ENCODE measurements at places on chromosomes 16 and 17.
A peak's percentile ranks its signal among the peaks of the same experiment; 100 is the strongest.

DNA sequence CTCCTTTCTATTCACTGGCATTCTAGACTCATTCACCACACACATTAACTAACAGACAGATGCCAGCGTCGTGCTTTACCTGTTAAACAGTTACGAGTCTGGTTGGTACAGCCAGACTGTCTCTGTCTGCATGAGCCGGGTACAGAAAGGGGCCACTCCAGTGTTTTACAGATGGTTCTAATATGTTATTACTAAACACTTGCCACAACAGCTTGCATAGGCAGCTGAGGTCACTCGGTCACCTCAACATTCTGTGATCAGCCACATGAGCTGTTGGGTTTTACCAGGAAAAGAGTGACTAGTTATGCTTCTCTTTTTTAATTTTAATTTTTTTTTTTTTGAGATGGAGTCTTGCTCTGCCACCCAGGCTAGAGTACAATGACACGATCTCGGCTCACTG is 25.2 kb downstream of the CD300A start:
- H3K4me3 ChIP-seq, result no peak overlapping the region
- no peaks in the 10 kb centered on the region for H3K36me3 ChIP-seq
- DNase-seq, result no peak
- peaks cover 11% of the 10 kb centered on the region for H3K27me3 ChIP-seq

GRCh38 chr17:63420868-63421680 is 25.0 kb downstream of the CYB561 start:
- H3K4me3 ChIP-seq, result no peak overlapping the region
- H3K27ac ChIP-seq, result no peak overlapping the region
- no peaks in the 10 kb centered on the region for H3K4me1 ChIP-seq

- H3K4me3 ChIP-seq, result no peak overlapping the region
- DNase-seq, result no peak
- H3K4me1 ChIP-seq, result peaks cover 10% of the 10 kb centered on the region
- H3K36me3 ChIP-seq, result no peaks in the 10 kb centered on the region
These were observed 28.5 kb downstream of the TMEM132E start for GRCh38 chr17:34607917-34608316.

GRCh38 chr17:46942441-46943217 is 19.7 kb downstream of the GOSR2 start:
- H3K27ac ChIP-seq, result no peak overlapping the region
- H3K36me3 ChIP-seq, result no peaks in the 10 kb centered on the region
- peak; percentile 68 for DNase-seq
- H3K4me3 ChIP-seq, result no peak overlapping the region
- no peaks in the 10 kb centered on the region for H3K27me3 ChIP-seq

DNA sequence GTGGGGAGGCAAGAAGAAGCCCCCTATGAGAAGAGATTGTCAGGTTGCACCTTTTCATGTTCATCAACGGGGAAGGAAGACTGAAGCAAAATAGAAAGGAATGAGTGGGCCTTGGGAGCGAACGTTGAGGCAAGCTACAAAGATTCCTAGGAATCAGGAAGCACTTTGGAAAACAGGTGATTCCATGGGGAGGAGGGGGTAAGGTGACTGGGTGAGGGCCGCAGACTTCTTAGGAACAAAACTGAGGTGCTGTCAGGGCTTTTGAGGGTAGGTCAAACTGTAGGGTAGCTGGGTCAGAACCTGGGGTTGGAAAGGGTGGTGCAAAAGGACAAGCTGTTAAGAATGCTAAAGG is 528 bp downstream of the ITFG1 start:
- H3K27me3 ChIP-seq, result no peaks in the 10 kb centered on the region
- peak overlapping the region; percentile 97 for H3K27ac ChIP-seq
- peaks cover 24% of the 10 kb centered on the region for H3K4me1 ChIP-seq
- peak overlapping the region; percentile 78 for H3K4me3 ChIP-seq
- H3K36me3 ChIP-seq, result peaks cover 5% of the 10 kb centered on the region

- no peak overlapping the region for H3K27ac ChIP-seq
- no peaks in the 10 kb centered on the region for H3K36me3 ChIP-seq
- DNase-seq, result no peak
- no peak overlapping the region for H3K4me3 ChIP-seq
- no peaks in the 10 kb centered on the region for H3K27me3 ChIP-seq
- no peaks in the 10 kb centered on the region for H3K4me1 ChIP-seq
These were observed 2.4 kb downstream of the IL4R start for GRCh38 chr16:27316038-27316680.

All from A673 (cell line).